ENCODE measurements at places on chromosomes 2 and 18.

DNA sequence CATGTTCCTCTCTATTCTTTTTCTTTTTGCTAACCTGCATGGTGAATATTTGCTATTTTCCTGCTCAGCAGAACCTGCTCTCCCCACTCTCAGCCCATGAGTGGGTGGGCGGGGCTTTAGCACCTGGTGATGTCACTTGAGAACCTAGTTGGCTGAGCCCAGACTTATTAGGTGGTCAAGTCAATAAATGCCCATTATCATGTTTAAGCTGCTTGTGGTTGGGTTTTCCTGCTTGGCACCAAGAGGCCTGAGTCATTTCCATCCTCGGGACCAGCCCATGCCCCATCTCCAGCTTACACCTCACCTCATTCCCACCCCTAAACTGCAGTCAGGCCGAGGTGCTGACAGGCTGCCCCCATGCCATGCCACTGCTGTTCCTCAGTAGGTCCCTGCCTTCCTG lies 226.6 kb downstream of the ANKRD30B start:
- DNase-seq, result no peak

DNA sequence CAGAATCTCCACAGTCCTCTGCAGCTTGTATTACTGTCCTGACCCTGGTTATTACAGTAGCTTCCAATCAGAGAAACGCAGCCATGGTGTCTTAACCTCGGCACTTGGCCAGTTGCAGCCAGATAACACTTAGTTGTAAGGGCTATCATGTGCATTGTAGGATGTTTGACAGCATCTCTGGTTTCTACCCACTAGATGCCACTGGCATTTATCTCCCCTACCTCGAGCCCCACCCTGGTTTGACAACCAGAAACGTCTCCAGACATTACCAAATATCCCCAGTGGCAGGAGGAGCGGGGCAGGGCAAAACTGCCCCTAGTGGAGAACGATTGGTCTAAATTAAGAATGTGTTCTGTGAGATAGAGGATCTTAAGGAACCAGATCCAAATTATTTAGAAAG lies 13.1 kb downstream of the DSG2 start:
- no peak for DNase-seq

DNA sequence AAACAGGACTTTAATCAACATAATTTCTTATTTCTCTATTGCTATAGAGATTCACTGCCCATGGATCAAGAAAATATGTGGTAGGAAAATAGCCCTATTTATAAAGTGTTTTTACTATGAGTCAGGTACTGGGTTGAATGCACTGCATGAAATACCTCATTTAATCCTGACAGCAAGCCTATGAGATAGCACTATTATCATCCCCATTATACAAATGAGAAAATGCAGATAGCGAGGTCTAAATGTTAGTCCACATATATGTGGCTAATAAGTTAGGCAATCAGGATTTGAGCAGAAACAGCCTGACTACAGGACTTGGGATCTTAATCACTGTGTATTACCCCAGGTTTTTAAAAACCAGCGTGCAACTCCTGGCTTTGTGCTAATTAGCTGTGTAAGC lies 8.5 kb upstream of the LYPD1 start:
- DNase-seq, result no peak

GRCh38 chr2:98335271-98335670 lies 11.0 kb upstream of the CNGA3 start:
- no peak for DNase-seq

DNA sequence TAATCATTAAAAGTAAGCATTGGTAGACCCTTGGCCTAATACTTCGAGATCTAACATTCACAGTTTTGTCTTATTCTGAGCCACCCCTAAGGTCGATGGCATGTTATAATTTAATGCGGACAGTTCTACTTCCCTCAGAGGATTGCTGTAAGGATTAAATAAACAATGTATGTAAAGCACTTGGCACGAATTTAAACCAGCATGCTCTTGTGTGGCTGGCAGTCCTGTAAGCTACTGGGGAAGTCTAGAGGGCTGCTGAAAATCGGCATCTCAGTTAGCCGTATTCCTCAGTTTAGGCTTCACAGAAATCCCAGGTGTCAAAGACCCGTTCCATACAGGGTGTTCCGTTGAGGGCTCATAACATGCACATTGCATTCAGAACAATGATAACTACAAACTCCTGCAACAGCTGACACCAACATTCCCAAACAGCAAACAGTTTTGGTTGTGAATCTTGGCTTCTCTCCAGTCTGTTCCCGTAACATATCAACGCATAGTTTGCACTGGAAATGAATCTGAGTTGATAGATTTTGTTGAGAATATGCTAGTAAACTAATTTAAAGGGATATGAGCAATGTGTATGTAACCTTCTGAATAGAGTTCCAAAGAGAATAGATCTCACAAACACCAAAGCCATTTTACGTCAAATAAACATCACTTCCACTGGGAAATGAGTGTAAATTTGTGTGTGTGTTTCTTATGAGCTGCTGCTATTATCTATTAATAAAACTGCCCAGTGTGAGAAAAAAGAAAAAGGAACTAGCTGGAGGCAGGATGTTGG lies 52.2 kb upstream of the ACKR3 start:
- no peak for DNase-seq

DNA sequence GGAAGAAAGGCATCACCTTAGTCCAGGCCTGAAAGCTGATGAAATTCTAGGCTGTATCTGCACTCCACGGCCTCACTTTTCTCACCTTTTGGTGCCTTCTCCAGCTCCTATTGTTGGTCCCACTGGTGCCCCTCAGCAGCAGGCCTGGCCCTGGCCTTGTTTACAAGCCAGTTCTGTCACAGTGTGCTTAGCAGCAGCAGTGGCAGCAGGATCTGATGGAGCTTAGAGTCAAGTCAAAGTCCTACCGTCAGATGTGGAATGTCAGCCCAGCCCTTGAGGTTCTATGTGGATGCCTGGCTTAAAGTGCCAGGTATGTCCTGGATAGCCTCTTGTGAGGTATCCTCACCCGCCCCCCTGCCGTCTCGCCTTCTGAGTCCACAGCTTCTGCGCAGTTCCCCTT lies 281.3 kb downstream of the SUCLG1 start:
- no peak for DNase-seq

DNA sequence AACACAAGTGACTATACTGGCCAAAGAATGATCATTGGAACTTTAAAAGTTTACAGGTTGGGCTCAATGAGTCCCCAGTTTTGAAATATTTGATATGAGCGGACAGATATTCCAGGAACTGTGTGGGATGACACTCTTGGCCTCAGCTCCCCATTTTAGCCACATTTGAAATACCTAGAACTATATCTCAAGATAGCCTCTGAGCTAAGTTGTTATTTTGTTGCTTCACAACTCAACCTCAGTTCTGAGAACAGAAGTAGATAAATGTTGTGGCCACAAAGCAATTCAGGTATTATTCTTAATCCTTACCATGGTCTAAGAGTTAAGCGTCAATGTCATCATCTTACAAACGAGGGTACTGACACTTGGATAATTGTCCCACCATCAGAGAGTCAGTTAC lies 172.2 kb upstream of the SETBP1 start:
- no peak for DNase-seq

- DNase-seq, result no peak
These were observed 62.0 kb upstream of the CAB39 start for GRCh38 chr2:230650585-230651137.

DNA sequence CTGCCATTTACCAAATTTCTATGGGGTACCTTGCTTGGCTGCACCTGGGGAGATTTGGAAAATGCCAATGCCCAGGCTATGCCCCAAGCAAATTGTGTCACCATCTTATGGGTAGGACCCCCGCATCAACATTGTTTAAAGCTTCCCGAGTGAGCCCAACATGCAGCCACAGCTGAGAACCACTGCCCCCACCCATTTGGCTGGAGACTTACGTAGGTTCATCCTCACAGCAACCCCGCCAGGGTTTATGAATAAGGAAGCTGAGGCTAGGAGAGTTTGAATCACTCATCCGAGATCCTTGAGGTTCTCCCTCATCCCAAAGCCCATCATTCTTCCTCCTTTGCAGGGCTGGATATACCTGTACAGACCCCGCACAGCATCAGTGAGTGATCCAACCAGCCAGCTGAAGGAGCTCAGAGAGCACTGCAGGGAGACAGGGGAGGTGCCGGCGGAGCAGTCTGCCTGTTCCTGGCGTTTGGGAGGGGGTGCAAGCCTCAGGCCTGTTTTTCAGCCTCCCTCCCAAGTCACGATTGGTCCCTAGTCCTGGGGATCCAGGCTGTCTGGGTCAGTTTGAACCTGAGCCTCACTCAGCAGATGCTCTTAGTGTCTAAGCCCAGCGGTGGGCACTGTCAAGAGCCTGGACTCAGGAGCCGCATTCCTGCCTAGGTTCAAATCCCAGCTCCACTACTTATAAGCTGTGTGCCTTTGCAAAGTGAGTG lies 164.9 kb downstream of the SMAD7 start:
- no peak for DNase-seq

DNA sequence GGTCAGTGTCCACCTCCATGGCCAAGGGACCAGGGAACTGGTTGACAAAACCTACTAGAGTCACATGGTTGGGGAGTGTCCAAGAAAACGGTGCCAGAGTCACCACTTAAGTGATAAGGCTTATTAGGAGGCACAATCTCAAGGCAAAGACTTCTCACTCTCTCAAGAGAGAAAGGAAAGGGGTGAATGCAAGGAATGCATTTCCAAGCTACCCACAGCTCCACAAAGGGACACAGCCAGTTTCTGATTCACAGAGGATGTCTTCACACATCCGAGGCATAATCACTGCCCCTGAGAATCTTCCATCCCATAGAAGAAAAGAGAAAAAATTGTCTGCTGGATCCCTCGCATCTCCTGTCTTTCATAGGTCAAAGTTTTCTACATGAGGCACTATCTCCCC lies 269.3 kb downstream of the TNS1 start:
- DNase-seq, result no peak

DNA sequence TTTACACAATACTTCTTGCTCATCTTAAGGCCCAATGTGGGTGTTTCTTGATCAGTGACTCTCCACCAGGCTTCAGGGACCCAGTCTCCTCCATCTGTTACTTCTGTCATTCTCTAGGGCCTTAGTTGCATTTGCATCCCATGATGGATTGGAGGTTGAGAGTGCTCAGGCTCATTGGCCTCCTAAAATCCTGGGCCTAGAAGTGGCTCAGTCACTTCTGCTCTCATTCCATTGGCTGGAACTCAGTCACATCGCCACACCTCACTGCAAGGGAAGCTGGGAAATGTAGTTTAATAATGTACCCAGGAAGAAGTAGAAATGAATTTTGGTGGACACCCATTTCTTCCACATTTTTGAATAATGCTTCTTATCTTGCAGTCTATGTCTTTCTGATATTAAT lies 223.5 kb downstream of the HRH4 start:
- no peak for DNase-seq

- DNase-seq, result no peak
These were observed 5.4 kb upstream of the MTCL1 start for GRCh38 chr18:8699948-8700347.

GRCh38 chr2:143530758-143531157 lies 401.5 kb downstream of the ARHGAP15 start:
- DNase-seq, result no peak

GRCh38 chr18:48514786-48515185 lies 24.0 kb upstream of the CTIF start:
- DNase-seq, result no peak

- DNase-seq, result no peak
These were observed 76.0 kb downstream of the CD8B2 start for GRCh38 chr2:106563195-106563594.

GRCh38 chr2:28684142-28684858 lies 67.3 kb upstream of the PPP1CB start:
- DNase-seq, result no peak

DNA sequence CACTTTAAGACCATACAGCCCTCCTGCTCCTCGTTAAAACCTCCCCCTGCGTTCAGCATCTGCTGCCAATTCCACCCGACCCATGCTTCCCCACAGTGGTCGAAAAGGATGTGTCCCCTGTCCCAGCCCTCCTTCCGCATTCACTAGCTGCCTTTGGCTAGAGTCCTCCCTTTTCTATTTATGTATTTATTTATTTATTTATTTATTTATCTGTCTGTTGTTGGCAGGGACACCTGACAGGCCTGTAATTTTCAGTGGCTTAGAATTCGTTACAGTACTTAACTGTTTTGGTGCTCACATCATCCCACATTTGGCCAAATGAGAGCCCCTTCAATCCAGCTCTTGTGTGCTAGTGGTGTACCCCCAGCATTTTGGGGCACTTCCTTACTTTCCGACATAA lies 50.8 kb downstream of the GNAL start:
- DNase-seq, result no peak

GRCh38 chr18:34929336-34929780 lies 111.9 kb upstream of the MAPRE2 start:
- no peak for DNase-seq

DNA sequence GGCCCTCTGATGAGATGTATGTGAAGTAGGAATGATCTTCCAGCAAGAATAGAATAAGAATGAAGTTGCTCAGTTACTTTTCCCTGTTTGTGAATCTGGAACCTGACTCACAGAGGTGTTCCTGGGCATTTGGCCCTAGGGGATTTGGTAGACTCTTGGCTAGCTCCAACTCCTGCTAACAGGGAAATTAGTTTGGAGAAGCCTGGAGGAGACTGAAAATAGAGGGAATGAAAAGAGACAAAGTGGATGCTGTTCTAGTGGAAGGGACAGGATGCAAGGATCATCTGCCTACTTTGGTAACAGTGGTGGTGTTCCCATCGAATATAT lies 19.6 kb downstream of the TMEM17 start:
- DNase-seq, result no peak

- no peak for DNase-seq
These were observed 29.6 kb downstream of the COLEC12 start for GRCh38 chr18:470661-471501.

- DNase-seq, result no peak
These were observed 35.2 kb downstream of the MTERF4 start for GRCh38 chr2:241066893-241067341.

- no peak for DNase-seq
These were observed 297.3 kb downstream of the MTX2 start for GRCh38 chr2:176566496-176566895.

DNA sequence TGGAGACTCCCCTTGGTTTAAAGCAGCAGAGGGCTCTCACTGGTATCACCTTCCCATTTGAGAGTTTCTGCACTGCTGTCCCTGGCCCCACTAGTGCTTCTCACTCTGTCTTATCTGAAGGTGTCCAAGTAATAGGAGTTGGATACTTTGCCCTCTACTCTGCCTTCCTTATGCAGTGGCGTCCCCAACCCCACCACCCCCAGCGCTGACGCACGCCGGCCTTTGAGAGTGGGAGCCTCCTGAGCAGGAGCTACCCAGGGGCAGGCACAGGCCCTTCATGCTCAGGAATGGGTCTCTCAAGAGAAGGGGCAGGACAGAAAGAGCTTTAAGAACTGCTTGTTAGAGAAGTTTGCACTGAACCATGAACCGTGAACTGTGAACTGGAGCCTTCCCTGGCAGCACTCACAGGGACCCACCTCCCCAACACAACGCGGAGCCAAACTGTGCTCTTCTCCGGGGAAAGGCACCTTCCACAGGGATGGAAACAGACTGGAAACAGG lies 3.3 kb downstream of the CIB4 start:
- no peak for DNase-seq

Measured in stimulated activated CD8-positive, alpha-beta memory T cell treated with anti-CD3 and anti-CD28 coated beads, Interleukin-4, amount 100 ng/mL, for 4 hours (primary cell).